ENCODE measurements at places on chromosomes 2 and 18.

DNA sequence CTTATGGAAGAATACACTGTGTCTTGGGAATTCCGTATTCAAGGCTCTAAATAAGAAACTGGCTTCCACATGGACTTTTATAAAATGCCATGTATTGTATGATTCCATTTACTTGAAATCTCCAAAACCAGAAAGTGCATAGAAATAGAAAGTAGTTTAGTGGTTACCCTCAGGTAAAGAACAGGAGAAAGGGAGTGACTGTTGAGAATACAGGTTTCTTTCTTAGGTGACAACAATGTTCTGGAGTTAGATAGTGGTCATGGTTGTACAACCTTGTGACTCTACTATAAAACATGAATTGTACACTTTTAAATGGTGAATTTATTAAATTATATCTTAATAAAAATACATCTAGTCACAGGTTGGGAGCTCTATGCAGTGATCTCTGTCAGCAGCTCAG is 481.8 kb downstream of the SPAG16 start:
- no peak for DNase-seq

DNA sequence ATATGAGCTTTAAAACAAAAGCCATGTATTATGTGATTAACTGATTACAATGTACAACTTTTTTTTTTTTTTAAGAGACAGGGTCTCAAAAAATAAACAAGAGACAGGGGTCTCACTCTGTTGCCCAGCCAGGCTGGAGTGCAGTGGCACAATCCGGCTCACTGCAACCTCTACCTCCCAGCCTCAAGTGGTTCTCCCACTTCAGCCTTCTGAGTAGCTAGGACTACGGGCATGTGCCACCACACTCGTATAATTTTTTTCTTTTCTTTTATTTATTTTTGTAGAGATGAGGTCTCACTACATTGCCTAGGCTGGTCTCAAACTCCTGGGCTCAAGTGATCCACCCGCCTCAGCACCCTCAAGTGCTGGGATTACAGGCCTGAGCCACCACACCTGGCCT is 103.1 kb downstream of the ATAD2B start:
- no peak for DNase-seq

DNA sequence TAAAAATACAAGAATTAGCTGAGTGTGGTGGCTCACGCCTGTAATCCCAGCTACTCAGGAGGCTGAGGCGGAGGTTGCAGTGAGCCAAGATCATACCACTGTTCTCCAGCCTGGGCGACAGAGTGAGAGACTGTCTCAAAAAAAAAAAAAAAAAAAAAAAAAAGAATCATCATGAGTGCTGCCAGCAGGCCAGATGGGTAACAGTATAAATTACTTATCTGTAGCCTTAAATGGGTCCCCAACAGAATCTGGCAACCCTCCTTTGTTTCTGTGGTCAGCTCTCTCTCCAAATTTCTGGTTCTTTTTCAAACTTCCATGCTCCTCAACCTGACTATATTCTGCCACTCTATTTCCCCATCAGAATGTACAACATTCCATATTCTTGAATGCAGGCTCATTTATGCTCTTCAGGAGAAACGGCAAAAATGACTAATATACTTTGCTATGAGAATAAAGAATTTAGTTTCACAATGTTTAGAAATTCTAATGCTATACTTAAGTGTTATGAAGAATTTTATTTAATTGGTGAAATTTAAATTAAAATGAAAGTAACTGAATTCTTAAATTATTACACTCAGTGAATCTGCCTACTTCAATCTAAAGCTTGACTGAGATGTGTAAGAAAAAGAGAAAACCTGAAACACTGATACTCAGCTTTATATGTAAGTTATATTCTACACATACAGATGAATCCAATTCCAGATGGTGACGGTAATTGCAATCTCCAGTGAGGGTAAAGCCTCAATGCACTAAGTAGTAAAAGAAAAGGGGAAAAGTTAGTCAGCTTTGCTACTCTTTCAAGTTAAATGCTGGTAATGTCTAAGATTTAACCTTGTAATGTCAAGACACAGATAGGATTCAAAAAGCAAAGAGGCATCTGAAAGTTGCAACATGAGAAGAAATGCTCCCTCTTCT is 24.8 kb downstream of the LPIN2 start:
- no peak for DNase-seq

DNA sequence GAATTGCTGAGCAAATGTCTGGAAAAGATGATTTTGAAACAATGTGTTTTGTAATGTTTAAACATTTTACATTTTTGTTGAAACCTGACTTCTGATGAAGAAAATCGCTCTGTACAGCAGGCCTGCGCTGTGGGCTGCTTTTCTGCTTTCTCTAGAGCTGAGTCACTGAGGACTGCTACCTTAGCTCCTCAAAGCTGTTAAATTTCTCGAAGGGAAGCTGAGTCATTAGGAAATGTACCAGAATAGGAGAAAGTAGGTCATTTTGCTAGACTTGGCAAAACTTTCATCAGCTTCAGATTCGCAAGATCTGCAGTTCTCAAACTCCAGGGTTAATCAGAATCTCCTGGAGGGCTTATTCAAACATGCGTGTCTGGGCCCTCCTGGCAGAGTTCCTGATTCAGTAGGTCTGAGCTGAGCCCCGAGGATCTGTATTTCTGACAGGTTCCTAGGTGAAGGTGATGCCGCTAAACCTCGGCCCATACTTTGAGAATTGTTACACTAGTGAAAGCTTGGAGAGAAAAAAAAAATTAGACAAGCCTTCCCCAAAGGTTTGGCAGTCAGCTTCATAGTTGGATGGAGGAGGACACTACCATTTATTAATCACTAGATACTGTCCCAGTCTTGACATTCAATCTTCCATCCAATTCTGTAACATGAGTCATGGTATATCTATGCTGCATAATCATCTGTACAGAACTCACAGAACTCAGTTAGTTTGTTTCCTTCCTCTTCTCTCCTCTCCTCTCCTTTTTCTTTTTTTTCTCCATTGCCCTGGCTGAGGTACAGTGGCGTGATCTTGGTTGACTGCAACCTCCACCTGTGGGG is 297.6 kb downstream of the PARD3B start:
- no peak for DNase-seq

DNA sequence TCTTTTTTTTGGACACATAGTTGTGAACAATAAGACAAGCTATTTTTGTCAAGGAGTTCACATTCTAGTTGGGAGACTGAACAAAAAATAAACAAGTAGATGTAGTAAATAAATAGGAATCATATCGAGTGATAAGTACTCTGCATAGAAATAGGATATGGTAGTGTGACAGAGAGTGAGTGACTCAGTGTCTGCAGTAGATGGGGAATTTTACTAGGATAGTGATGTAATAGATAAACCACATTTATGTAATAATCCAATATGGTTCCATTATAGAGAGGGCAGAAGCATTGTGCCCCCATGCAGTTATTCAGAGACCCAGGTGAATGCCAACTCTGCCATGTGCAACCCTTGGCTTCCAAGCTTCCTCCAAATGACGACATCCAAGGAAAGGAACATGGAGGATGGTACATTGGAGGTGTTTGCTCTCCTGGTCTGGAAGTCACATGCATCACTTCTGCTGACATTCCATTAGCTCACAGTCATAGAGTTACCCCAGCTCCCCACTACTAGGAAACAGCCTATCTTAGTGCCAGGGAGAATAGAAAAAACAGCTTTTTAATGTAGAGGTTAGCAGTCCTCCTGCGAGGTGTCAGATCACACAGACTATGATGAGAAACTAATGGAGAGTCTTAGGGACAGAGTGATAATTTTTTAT is 595.4 kb downstream of the NYAP2 start:
- no peak for DNase-seq

- no peak for DNase-seq
Observed at GRCh38 chr2:190863946-190864345, 16.7 kb upstream of the GLS start.

DNA sequence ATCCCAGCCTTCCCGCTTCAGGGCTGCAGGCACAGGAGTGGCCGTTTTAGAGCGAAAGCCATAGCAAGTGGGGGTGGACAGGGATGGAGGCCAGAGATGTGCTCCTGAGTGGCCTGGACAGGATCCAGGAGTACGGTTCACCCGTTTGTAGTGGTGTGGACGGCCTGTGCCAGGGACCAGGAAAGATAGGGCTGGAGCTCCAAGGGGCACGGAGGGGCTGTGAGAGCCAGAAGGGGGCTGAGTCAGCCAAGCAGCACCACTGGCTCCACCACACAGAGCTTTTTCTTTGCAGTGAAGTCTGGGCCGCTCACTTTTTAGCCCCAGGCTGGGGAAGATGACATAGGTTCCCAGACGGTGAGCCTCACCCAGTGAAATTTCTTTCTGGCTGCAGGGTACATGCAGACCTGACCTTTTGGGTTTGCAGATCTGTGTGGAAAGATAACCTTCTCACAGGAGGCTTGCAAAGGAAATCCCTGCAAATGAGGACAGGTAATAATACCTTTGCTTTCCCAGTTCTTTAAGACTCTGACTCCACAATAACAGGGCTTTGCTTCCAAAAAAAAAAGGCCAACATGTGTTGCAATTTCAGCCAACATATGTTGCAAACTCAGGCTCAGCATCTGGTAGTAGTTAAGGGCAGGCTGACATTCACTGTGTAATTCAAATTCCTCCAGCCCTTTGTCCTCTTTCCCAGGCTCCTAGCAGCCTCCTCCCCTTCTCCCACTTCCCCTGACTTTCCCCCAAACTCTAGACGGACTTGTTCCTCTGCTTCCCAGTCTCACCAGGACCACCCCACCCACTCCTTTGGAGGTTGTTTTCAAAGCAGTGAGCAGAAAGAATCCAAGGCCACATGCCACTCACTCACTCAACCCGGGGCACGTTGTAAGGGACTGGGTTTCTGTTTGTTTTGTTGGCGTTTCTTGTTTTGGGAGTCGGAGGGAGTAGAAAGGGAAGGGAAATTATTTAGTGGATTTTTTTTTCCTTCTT is 20.3 kb upstream of the LAPTM4A start:
- DNase-seq: no peak

DNA sequence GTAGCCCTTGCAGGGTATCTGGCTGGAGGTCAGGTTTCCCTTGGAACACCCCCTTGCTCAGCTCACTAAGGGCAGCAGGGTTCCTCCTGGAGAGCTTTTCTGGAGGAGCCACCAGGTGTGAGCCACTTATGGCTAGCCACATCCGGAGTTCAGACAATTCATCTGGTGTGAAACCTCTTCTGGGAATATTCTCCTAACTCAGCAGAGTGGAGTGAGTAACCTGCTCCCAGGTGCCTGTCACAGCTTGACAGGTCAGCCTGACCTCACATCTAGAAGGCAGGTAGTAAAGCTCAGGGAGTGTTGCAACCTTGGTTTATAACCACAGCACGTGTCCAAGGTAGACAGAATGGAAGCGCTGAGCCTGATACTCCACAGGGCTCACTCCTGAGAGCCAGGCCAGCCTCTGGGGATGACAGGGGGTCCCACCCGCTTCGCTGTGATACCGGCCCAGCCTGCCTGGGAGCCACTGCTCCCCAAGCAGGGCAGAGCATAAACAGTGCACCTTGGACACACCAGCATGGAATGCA is 62.6 kb upstream of the TGFA start:
- DNase-seq: no peak

DNA sequence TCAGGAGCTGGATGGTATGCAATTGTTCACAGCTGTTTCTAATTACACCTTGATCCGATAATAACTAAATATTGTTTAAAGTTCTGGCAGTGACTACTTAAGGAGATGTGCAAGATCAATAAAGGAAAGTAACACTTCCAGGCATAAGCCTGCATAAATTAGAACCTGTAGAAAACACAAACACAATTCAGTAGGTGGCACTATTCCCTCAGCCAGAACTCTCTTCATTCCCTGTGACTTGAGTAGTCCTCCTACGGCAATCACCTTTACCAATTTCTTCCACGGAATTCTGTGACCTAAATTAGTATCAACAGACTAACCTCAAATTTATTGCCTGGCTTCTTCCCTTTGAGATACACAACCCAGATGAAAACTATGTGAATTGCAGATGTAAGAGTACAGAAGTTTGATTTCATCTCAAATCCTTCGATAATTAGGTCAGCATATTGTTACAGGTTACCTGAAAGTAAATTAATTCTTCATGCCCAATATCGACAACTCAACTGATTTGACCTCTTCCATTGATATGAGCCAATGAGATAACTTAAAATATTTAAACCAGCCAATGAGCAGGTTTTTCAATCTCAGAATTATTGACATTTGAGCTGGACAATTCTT is 137.8 kb downstream of the PID1 start:
- no peak for DNase-seq

DNA sequence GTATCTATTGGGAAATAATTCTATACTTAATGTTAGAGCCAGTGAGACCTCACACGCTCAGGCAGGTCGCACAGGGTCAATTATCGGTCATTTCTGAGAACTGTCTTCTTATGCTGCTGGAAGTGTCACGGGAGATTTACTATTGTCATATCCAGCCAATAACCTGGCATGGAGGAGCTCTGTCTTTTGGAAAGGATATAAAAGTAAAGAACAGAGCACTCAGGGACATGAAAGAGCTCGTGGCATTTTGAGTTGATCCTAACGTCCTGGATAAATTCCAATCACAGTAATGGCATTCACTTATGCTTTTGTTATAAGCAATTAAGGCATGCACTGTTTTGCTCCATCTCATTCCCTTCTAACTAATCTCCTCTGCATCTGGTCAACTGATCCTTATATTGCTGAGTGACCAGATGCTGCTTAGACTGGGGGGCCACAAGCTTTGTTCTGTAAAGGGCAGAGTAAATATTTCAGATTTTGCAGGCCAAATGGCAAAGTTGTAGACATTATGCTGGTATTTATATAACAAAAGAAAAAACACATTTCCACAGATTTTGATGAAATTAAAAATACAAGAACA is 453.5 kb upstream of the SMIM21 start:
- no peak for DNase-seq

DNA sequence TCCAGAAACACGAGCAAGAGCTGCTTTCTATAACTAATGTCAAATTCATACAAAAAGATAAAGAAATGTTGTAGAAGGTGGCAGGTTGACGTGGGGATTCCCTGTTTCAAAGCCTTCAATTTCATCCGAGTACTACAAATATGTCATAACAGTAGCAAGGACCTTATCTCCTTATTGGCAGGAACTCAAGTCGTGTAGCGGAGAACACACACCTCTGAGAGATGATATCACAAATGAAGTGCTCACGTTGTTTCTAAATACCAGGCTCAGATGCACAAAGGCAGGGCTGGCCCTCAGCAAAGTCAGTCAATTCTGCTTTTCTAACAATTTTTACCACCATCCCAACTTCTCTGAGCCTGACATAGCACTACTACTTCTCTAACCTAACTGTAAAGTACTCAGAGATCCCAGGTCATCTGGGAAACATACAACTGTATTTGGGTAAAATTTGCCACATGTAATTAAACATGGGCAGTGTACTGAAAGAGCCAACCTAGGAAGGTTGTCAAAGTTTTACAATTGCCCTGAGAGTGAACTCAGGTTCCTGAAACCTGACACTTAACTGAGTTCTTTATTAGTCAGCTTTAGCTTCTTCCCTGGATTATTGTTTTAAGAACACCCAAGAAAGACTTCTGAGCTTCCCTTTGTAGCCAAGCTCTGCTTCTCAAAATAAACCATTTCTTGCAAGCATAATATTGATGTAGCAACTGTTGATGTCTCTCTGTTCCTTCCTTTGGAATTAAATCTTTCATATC is 813.7 kb upstream of the ACVR2A start:
- DNase-seq: no peak

DNA sequence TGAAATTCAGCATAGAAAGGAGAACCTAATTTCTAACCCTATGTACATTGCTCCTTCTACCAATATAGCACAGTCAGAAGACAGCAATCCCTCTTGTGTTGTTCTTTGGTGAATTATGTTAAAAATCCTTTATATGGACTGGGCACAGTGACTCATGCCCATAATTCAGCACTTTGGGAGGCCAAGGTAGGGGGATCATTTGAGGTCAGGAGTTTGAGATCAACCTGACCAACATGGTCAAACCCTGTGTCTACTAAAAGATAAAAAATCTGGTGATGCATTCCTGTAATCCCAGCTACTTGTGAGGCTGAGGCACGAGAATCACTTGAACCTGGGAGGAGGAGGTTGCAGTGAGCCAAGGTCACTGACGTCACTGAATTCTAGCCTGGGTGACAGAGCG is 195.6 kb downstream of the TMX3 start:
- no peak for DNase-seq

Data from GM19239 (cell line).